ENCODE measurements at places on chromosomes 1 and 21. TPM values are rescaled to one million over a fixed set of nuclear protein-coding genes. Genes with fewer than 3 reads are reported as not detected.

The FCER1G gene
- 1.1 TPM for total RNA-seq

The TCHH gene
- not detected for total RNA-seq

DNA sequence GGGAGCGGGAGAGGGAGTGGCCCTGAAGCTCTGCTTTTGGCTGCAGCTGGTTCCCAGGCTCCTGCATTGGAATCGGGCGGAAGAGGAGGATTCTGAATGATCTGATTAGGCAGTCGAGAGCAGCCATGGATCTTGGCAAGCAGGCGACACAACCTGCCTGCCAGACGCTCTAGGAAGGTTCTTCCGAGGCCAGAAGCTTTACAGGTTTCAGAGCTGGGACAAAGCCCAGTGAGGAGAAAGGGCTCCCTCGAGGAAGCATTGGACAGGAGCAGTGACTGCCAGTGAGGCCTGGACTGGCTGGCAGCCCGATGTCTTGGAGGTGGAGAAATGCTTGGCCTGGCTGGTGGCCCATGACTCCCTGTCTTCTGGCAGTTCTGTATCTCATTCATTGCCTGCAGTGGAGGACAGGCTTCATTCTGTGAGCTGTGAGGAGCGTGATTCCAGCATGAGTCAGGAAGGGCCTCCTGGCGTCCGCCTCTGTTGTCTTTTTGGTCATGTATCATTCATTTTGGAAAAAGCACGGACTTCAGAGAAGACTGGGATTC is 132.7 kb upstream of the IPO9 start:
- no peaks in the 10 kb centered on the region for H3K27me3 ChIP-seq
- no peak overlapping the region for H3K4me3 ChIP-seq
- peak overlapping the region; percentile 47 for H3K27ac ChIP-seq
- peaks cover 27% of the 10 kb centered on the region for H3K4me1 ChIP-seq
- no peaks in the 10 kb centered on the region for H3K36me3 ChIP-seq

DNA sequence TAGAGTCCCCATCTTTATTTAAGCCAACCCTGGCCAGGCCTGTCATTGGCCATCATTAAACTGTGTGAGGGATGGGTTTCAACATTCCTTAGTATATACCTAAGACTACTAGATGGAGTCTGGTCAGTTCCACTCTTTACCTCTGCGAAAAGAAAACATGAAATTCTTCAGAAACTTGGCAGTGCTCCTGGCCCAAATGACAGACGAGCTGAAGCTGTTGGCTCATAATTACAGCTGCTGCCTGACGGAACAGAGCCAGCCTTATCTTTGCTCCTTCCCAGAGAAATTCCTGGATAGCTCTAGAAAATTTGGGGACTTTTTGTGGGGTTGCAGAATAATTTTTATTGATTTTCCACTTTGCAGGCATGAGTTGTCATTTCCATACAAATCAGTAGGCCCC is 30.4 kb downstream of the NPHS2 start:
- peaks cover under 1% of the 10 kb centered on the region for H3K4me1 ChIP-seq
- peaks cover 4% of the 10 kb centered on the region for H3K27me3 ChIP-seq
- no peak overlapping the region for H3K4me3 ChIP-seq
- no peak overlapping the region for H3K27ac ChIP-seq

GRCh38 chr1:104706631-104707147 is 957.0 kb downstream of the AMY1C start:
- no peaks in the 10 kb centered on the region for H3K27me3 ChIP-seq
- H3K4me1 ChIP-seq, result no peaks in the 10 kb centered on the region
- H3K36me3 ChIP-seq, result no peaks in the 10 kb centered on the region
- no peak overlapping the region for H3K27ac ChIP-seq
- H3K4me3 ChIP-seq, result peak overlapping the region; percentile 12

GRCh38 chr1:190759807-190760206 is 282.1 kb upstream of the BRINP3 start:
- H3K27ac ChIP-seq, result no peak overlapping the region
- DNase-seq, result no peak
- no peaks in the 10 kb centered on the region for H3K27me3 ChIP-seq

DNA sequence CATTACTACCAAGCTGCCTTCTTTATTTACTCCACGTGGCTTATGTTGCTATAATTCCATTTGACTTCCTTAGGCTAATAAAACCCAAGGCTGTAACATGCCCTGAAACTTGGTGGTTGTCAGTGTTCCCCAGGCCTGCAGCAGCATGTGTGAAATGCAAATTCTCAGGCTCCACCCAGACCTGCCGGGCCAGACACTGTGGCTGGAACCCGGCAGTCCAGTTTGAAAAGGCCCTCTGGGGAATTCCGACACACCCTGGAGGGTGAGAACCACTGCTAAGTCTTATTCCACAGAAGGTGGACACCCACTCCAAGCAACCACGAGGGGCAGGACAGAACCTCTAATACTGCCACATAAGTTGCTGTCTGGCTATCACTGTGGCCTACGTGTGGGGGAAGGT is 41.4 kb downstream of the URB1 start:
- peaks cover 100% of the 10 kb centered on the region for H3K36me3 ChIP-seq
- no peak for DNase-seq
- no peak overlapping the region for H3K27ac ChIP-seq

DNA sequence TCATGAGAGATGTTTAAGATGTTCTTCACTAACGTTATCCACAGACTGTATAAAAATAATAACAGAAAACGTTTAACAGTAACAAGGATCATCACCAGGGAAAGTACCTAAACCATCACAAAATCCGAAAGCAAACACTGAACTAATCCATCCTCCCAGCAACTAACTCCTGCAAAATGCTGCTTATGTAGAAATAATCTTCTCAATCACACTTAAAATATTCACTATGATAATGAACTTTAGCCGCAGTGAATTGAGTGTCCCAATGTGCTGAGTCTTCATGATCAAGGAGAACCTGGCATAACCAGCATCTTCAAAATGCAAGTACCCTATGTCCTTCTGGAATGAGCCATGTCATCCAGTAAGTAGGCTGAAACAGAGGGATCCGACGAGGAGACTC is 166.1 kb downstream of the LTN1 start:
- H3K27me3 ChIP-seq, result no peaks in the 10 kb centered on the region
- no peaks in the 10 kb centered on the region for H3K36me3 ChIP-seq
- H3K27ac ChIP-seq, result no peak overlapping the region
- H3K4me3 ChIP-seq, result no peak overlapping the region
- DNase-seq, result no peak
- peaks cover 16% of the 10 kb centered on the region for H3K4me1 ChIP-seq
